Calu3 (cell line): ENCODE measurements at places on chromosomes 16 and 17. TPM values are rescaled to one million over a fixed set of nuclear protein-coding genes. Genes with fewer than 3 reads are reported as not detected.

DNA sequence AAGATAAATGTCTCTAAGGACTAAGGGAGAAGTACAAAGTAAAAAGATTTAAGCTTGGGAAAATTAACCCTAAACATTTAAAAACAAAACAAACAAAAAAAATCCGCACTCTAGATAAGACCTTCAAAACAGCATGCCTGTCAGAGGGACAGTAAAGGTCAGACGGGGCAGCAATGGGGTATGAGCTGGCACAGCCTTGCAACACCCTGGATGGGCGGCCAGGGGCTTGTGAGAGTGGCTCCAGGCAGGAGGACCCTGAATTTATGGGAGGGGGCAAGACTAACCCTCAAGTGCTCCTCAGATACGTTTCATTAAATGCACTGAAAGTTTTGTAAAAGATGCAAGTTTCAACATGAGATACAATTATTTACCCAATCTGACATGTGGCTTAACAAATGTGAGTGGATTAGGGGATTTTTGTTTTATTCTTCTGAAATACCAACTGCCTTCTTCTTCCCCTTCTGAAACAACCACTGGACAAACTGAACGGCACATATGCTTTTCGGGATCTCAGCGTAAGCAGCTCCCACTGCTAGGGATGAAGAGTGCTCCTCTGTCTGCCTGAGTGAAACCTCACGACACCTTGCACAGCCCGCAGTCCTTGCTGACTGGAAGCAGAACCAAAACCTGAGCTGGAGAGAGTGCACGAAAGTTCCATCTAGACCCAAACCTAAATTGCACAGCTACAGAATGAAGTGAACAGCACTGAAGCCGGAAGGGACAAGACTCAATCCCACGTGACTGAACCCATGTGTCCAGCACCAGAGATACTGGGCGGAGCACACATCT is 128.4 kb downstream of the ANKRD11 start:
- DNase-seq, result no peak
- H3K27ac ChIP-seq, result peak overlapping the region; percentile 33
- H3K4me1 ChIP-seq, result peaks cover 68% of the 10 kb centered on the region
- H3K36me3 ChIP-seq, result peaks cover 71% of the 10 kb centered on the region

DNA sequence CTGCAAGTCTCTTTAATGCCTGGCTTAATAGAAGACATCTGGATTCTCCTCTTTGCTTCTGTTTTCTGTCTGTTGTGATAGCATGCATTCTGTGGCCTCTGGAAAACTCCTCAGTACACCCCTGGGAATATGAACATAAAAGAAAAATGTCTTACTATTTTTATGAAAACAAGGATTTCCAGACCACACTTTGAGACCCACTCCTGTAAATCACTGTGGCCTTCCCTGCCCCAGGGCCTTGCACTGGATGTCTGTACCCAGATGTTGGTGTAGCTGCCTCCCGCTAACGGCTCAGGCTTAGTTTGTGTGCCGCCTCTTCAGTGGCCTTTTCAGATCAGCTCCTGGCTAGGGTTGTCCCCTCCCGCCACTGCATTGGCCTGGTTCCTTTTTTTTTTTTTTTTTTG is 126.6 kb downstream of the SOCS1 start:
- no peaks in the 10 kb centered on the region for H3K27me3 ChIP-seq
- no peak overlapping the region for H3K4me3 ChIP-seq
- peaks cover 10% of the 10 kb centered on the region for H3K4me1 ChIP-seq
- peaks cover 17% of the 10 kb centered on the region for H3K36me3 ChIP-seq
- DNase-seq, result no peak

DNA sequence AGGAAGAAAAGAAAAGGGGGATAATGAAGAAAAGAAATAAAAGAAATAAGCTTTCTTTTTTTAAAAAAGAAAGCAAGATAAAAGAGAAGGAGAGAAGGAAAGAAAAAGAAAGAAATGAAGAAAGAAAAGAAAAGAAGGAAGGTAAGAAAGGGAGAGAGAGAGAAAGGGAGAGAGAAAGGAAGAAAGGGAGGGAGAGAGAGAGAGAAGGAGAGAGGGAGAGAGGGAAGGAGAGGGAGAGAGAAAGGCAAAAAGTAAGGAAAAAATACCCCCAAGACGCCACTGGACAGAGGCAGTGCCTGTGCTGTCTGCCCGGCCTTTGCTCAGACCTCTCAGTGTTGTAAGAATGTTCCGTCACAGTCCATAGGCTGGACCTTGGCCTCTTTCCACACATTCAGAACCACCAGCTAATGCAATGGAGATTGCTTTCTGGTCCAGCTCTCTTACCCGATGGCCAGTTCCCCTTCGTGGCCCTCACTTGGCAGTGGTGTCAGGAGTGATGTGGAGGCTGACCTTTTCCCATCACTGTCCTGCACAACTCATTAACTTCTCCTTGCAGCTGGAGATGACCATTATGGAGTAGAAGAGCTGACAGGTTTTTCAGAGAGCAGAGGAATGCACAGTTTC is 14.3 kb upstream of the HNF1B start:
- no peaks in the 10 kb centered on the region for H3K27me3 ChIP-seq
- no peak overlapping the region for H3K27ac ChIP-seq
- H3K36me3 ChIP-seq, result no peaks in the 10 kb centered on the region
- DNase-seq, result no peak

- no peak for DNase-seq
- H3K27ac ChIP-seq, result no peak overlapping the region
- no peaks in the 10 kb centered on the region for H3K4me1 ChIP-seq
- no peaks in the 10 kb centered on the region for H3K27me3 ChIP-seq
Measured at GRCh38 chr16:80191928-80192327, 348.9 kb upstream of the DYNLRB2 start.

DNA sequence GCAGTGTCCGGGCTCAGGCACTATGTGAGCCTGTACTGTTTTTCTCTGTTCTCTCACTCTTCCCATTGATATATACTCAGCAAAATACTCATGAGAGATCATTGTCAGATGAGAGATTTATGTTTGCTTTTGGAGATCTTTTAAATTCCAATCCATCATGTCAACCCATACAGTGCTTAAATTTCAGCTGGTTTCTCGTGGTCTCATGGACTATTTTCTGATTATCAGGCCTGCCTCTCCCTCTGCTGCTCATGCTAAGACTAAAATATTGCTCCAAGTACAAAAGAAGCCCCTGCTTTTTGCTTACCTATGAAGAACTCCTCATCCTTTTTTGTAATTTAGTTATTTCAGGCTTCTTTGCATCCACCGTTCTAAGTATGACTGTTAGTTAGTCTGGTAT is 547.2 kb downstream of the KCNJ2 start:
- no peaks in the 10 kb centered on the region for H3K4me1 ChIP-seq
- DNase-seq, result no peak
- H3K4me3 ChIP-seq, result no peak overlapping the region
- H3K27me3 ChIP-seq, result no peaks in the 10 kb centered on the region
- no peak overlapping the region for H3K27ac ChIP-seq
- H3K36me3 ChIP-seq, result no peaks in the 10 kb centered on the region

Gene CPPED1
- total RNA-seq, result not detected in 2 replicates

Gene AGRP
- not detected in 2 replicates for total RNA-seq

DNA sequence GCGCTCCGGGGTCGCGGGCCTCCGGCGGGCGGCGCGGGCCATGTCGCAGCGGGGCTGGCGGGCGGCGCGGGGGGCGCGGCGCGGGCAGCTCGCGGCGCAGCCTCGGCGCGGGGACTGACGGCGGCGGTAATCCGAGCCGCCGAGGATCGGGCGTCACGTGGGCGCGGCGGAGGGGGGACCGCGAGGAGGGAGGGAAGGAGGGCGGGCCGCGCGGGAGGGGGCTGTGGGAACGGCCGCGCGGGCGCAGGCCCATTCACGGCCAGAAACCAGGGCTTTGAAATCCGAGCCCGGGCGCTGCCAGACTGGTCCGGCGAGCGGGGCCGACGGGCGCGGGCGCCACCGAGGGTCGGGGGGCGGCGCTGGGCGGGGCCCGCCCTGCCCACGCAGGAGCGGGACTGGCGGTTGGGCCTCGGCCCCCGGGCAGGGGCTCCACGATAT is at the start of gene MTSS2:
Gene MTSS2 (minus strand): TSS at position 116 of the 438 bp plus-strand sequence. CDS start 262 bp downstream, outside the sequence.
- peaks cover 14% of the 10 kb centered on the region for H3K4me1 ChIP-seq
- H3K27ac ChIP-seq, result peak within 1 kb of the TSS; percentile 77
- H3K4me3 ChIP-seq, result peak within 1 kb of the TSS; percentile 76
- peak; percentile 76 for DNase-seq
- H3K27me3 ChIP-seq, result no peaks in the 10 kb centered on the region

DNA sequence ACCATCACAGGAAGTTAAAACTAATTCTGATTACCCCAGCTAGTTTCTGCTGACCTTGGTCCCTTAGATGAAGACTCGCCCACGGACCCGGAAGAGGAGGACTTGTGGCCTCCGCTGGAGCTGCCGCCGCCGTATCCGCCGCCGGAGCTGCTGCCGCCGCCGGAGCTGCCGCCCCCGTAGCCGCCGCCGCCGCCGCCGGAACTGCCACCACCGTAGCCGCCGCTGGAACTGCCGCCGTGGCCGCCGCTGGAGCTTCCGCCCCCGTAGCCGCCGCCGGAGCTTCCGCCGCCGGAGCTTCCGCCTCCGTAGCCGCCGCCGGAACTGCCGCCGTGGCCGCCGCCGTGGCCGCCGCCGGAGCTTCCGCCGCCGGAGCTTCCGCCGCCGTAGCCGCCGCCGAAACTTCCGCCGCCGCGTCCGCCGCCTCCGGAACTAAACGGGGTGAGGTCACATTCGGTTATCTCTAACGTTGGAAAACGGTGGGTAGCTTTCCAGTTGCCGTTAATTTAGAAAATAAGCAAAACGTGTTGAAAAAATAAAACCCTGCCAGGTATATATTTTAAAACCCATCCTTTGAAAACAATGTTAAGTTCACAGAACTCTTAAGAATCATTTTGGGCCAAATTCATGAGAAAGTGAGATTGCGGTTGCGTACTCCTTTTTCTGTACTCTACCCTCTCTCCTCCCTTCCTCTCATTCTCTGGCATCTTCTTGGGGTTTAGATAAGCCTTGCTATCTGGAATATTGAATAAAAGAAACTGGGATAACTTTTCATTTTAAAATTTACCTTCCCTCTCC is 3.5 kb downstream of the KRT10 start:
- no peaks in the 10 kb centered on the region for H3K27me3 ChIP-seq
- peak overlapping the region; percentile 80 for H3K4me3 ChIP-seq
- DNase-seq, result peak; percentile 100
- peaks cover 38% of the 10 kb centered on the region for H3K36me3 ChIP-seq
- peaks cover 31% of the 10 kb centered on the region for H3K4me1 ChIP-seq

Gene CORO1A
- total RNA-seq, result 11.1 and 12.9 TPM in 2 replicates

Gene NOG
- total RNA-seq, result 0.73 TPM in 1 of 2 replicates, not detected in the other

- H3K4me1 ChIP-seq, result peaks cover 15% of the 10 kb centered on the region
- no peak overlapping the region for H3K27ac ChIP-seq
- no peak for DNase-seq
- no peak overlapping the region for H3K4me3 ChIP-seq
- H3K27me3 ChIP-seq, result no peaks in the 10 kb centered on the region
- H3K36me3 ChIP-seq, result no peaks in the 10 kb centered on the region
Measured at GRCh38 chr17:60792250-60792898, 114.7 kb downstream of the BCAS3 start.

Gene IRF8
- 5.0 and 10.5 TPM in 2 replicates for total RNA-seq

Gene PRPSAP1
- total RNA-seq, result 41.2 and 42.6 TPM in 2 replicates

DNA sequence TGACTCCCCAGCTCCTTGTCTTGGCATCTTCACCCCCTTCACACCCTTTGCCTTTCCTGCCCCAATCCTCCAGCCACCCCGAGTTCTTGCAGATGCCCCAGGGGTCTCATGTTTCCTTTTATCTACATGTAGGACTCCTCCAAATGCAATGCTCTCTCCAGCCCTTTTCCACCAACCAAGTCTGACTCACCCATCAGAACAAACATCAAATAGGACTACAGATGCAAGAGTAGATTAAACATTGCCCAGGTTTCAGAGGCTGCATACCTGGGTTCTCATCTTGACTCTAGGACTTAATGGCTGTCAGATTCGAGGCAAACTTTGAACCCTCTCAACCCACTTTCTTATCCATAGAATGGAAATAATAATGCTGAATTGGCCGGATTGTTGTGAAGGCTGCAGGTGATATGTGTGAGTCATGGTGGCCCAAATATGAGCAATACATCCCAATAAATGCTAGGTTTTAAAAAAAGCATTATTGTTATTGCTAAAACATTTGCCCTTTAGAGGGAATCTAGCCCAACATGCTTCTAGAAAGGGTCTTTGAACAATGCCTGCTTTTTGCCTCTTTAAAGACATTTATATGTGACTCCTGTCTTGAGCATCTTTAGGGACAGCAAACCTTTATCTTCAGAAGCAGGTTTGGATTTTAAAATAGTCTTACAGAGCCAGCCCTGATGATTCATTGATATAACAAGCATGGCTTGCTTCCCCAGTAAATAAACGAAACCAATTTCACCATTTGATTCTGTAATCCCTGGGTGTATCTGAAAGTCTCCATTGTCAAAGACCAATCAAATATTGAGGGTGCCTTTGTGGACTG is 310.1 kb downstream of the FOXL1 start:
- H3K4me1 ChIP-seq, result no peaks in the 10 kb centered on the region
- H3K36me3 ChIP-seq, result no peaks in the 10 kb centered on the region
- DNase-seq, result no peak

GRCh38 chr16:57371494-57372371 is 557 bp upstream of the CX3CL1 start:
- H3K4me1 ChIP-seq, result peaks cover 52% of the 10 kb centered on the region
- H3K4me3 ChIP-seq, result peak overlapping the region; percentile 63
- peak overlapping the region; percentile 69 for H3K27ac ChIP-seq
- peaks cover 5% of the 10 kb centered on the region for H3K36me3 ChIP-seq

Gene ANKRD40CL
- 0.64 TPM in 1 of 2 replicates, not detected in the other for total RNA-seq

GRCh38 chr17:77471984-77472461 is 331.3 kb downstream of the SEC14L1 start:
- peaks cover 71% of the 10 kb centered on the region for H3K36me3 ChIP-seq
- peak overlapping the region; percentile 32 for H3K4me3 ChIP-seq
- DNase-seq, result peak; percentile 44
- no peaks in the 10 kb centered on the region for H3K27me3 ChIP-seq
- H3K27ac ChIP-seq, result peak overlapping the region; percentile 92
- peaks cover 79% of the 10 kb centered on the region for H3K4me1 ChIP-seq

Gene ABCA9
- total RNA-seq, result not detected in 2 replicates

DNA sequence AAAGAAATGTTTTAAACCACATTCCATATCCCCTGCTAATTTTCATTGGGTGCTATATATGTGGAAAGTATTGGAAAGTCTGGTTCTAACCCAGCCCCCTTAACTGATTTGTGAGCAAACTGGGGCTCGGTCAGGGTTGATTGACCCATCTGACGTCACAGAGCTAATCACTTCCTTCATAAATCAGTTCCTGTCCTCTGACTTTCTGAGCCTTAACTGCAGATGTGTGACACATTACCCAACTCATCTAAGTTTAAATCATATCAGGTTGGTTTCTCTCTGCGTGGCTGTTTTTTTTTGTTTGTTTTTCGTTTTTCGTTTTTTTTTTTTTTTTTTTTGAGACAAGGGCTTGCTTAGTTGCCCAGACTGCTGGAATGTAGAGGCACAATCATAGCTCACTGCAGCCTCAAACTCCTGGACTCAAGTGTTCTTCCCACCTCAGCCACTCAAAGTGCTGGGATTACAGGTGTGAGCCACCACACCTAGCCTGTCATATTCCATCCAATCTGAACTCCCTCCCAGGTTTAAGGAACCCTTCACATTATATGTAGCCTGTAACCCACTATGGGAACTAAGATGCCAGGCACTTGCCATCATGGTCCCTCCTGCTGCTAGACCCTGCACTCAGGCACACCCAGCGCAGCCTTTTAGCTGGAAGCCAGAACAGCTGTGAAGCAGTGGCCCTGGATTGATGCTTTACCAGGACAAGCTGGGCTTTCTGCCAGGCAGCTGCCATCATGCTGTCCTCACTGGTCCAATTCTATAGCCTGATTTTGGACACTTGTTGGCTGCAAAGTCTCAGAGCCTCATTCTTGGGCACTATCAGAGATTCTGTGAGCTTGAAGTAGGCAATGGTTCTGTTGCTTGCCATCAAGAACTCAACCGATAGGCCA is 6.9 kb upstream of the BPTF start:
- no peaks in the 10 kb centered on the region for H3K36me3 ChIP-seq
- H3K27me3 ChIP-seq, result no peaks in the 10 kb centered on the region
- H3K4me3 ChIP-seq, result no peak overlapping the region
- DNase-seq, result no peak
- H3K4me1 ChIP-seq, result no peaks in the 10 kb centered on the region
- H3K27ac ChIP-seq, result no peak overlapping the region
